ENCODE measurements at places on chromosomes 5 and 9. TPM values are rescaled to one million over a fixed set of nuclear protein-coding genes. Genes with fewer than 3 reads are reported as not detected.

DNA sequence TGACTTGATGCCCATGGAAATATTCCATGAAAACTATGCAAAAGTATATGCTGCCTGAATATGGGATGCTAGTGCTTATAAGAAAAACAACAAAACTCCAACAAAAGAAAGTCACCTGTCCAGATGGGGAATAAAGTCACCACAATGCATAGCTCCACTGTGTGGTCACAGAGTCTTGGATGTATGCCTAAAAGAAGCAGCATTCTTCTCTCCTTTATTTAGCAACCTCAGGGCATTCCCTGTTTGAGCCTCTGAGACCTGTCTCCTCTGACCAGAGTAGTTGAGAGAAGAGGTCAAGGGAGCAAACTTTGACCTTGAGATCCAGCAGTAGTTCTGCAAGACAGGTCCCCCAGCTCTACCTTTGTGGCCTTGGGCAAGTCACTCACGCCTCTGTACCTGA is 287.5 kb downstream of the MED10 start:
- no peak for DNase-seq

DMXL1 gene
- polyA plus RNA-seq, result 41.6 TPM

DNA sequence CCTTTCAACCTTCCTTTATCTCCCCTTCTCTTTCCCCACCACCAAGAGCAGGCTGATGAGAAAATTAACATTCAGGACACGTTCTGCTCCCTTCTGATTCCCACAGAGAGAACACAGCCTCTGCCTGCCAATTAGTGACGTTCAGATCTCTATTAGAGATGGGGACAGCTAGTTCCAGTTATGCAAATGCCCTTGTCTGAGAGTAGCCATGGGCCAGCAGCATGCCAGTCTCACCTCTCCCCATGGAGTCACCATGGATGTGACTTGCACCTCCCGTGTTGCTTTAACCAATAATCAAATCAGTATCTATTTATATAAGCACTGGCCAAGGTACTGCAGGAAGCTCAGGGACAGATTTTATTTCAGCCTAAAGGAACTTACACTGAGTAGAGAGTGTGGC is 61.3 kb downstream of the KCNIP1 start:
- DNase-seq, result no peak

- no peak for DNase-seq
Measured at GRCh38 chr5:139426203-139426885, 13.0 kb downstream of the DNAJC18 start.

DNA sequence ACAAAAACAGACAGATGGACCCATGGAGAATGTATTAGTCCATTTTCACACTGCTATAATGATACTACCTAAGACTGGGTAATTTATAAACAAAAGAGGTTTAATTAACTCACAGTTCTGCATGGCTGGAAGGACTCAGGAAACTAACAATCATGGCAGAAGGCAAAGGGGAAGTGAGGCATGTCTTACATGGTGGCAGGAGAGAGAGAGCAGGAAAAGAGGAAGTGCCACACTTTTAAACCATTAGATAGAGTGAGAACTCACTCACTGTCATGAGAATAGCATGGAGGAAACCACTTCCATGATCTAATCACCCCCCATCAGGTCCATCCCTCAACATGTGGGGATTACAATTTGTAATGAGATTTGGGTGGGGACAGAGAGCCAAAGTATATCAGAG is 808.9 kb downstream of the CDH12 start:
- no peak for DNase-seq

DNA sequence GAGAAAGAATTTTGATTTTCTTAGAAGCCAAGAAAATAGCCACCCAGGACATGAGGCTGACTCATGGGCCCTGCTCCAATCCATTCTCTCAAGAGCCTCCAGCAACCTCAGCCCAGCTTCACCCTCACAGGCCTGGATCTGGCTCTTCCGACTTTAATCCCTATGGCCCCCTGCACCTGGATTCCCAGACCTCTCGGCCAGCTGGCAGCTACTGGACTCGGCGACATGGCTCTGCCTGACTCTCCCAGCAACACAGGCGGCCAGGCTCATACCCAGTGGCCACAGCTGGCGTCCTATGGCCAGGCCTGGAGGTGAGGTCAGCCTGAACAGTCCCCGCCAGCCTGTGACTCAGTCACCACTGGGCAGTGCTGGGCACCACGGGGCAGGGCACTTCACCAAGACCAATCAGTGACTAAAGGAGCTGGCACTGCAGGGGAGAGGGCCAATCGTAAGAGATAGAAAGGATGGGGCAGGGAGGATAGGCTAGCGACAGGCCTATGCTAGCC is 6.2 kb upstream of the PDLIM4 start:
- DNase-seq, result no peak

ENHO gene
- 0.83 TPM for polyA plus RNA-seq

GRCh38 chr5:149240354-149240998 is 31.2 kb upstream of the AFAP1L1 start:
- no peak for DNase-seq

GRCh38 chr5:7391215-7391614 is 4.7 kb upstream of the ADCY2 start:
- no peak for DNase-seq

DNA sequence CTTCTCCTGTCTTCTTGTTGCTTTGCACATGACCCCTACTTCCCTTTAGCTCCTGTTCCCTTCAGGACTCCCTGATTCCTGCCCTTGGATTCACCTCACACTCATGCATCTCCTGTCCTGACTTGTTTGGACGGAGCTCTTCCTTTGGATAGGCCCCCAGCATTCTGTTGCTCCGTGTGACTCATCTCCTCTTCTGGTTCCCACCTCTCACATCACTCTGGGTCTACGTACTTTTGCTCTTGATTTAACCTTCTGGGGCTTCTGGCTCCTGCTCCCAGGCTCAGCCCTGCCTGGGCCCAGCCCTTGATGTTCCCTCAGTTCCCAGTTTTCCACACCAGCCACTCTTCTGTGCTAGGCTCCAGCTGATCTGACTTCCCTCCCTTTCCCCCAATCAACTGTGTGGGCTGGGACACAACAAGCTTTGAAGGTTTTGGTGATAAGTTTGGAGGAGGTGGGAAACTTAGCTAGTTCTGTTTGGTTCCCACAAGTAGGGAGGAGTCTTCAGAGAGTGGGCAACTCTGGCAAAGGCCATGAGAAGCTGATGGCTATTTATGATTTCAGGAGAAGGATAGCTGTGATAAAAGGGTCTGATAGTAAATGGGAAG is 331.5 kb downstream of the ARHGEF28 start:
- DNase-seq, result no peak

DNA sequence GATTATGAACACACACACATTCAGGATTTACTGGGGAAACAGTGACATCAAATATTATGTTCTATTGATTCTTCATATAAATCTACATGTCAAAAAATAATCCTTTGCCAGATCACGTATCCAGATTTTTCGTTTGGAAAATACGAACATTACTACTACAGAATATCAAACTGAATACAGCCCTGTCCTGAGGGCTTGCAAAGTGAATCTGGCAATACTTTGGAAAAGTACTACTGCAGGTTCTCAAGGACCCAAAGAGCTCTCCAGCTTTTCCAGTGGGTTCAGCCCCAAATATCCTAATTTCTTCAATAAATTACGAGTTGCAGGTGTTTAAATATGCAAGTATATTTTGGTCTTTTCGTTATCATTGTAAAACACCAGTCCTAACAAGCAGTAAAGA is 411 bp upstream of the NDUFS4 start:
- DNase-seq, result no peak

- no peak for DNase-seq
Measured at GRCh38 chr9:112180387-112180881, 5.3 kb upstream of the SUSD1 start.

SAPCD2 gene
- 10.4 TPM for polyA plus RNA-seq

PCDHA9 gene
- polyA plus RNA-seq, result 0.08 TPM

DNA sequence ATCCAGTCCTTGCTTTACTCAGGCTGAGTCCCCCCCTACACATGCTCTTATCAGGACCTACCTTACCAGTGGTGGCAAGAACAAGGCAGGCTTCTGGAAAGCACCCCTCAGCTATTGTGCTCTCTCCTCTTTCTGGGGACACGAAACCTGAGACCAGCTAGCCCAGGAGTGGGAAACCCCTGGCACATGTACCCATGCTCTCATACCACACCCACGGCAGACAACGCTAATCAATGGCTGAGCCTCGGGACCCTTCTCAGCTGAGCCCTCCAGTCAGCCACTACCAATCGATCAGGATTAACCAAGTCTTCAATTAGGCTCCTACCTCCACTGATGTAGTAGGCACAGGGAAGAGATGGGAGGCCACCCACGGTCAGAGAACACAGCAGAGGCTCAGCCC is 65.1 kb downstream of the VAV2 start:
- no peak for DNase-seq

- peak; percentile 33 for DNase-seq
Measured at GRCh38 chr5:116573702-116574366, 789 bp downstream of the SEMA6A start.

GRCh38 chr9:105414947-105415661 is 32.7 kb upstream of the FSD1L start:
- DNase-seq, result peak; percentile 69

SHC3 gene
- polyA plus RNA-seq, result 2.3 TPM

GRCh38 chr5:169153405-169153804 is 147.5 kb downstream of the SLIT3 start:
- no peak for DNase-seq

TLX3 gene
- not detected for polyA plus RNA-seq

- DNase-seq, result no peak
Measured at GRCh38 chr5:169717288-169717687, 80.2 kb downstream of the DOCK2 start.

MTMR12 gene
- polyA plus RNA-seq, result 29.5 TPM

GRCh38 chr5:74261421-74261820 is 379.1 kb downstream of the ENC1 start:
- no peak for DNase-seq

GRCh38 chr5:91144491-91145332 is 238.4 kb downstream of the ARRDC3 start:
- no peak for DNase-seq

- no peak for DNase-seq
Measured at GRCh38 chr5:1950096-1950707, 67.5 kb upstream of the IRX4 start.

- peak; percentile 28 for DNase-seq
Measured at GRCh38 chr9:134944351-134944802, 26.7 kb upstream of the FCN1 start.

KIAA0825 gene
- 4.6 TPM for polyA plus RNA-seq

GRCh38 chr5:180166176-180166575 is 42.8 kb downstream of the RASGEF1C start:
- DNase-seq, result no peak

GRCh38 chr5:145858959-145859358 is 13.9 kb downstream of the GRXCR2 start:
- no peak for DNase-seq
